A673 (cell line): ENCODE measurements at places on chromosomes 6 and 20. TPM values are rescaled to one million over a fixed set of nuclear protein-coding genes. Genes with fewer than 3 reads are reported as not detected.

The CFB gene
- total RNA-seq: 0.32 TPM in 1 of 2 replicates, not detected in the other

The SKIC2 gene
- total RNA-seq: 64.2 and 71.3 TPM in 2 replicates

The SLC26A8 gene
- not detected in 2 replicates for total RNA-seq

The FERMT1 gene
- total RNA-seq: 1.3 and 2.0 TPM in 2 replicates

The SERINC3 gene
- 48.7 and 50.5 TPM in 2 replicates for total RNA-seq

The POU5F1 gene
- total RNA-seq: not detected in 2 replicates

The HCRTR2 gene
- not detected in 2 replicates for total RNA-seq

The DDRGK1 gene
- 60.2 and 72.0 TPM in 2 replicates for total RNA-seq

The OR2J2 gene
- total RNA-seq: not detected in 2 replicates

The VPS52 gene
- total RNA-seq: 58.2 and 60.8 TPM in 2 replicates

The DEF6 gene
- total RNA-seq: 0.37 and 0.44 TPM in 2 replicates

The CARMIL1 gene
- total RNA-seq: 7.2 and 7.9 TPM in 2 replicates

The EEF1A2 gene
- 7.5 and 13.7 TPM in 2 replicates for total RNA-seq

The ID4 gene
- total RNA-seq: 29.3 and 30.5 TPM in 2 replicates

The OR10C1 gene
- not detected in 2 replicates for total RNA-seq

The CALHM6 gene
- total RNA-seq: not detected in 2 replicates

The CCN5 gene
- not detected in 2 replicates for total RNA-seq

The EMILIN3 gene
- total RNA-seq: 1.7 and 3.1 TPM in 2 replicates

The IPCEF1 gene
- total RNA-seq: 1.4 and 1.6 TPM in 2 replicates

The GLP1R gene
- not detected in 2 replicates for total RNA-seq

The AGPAT4 gene
- total RNA-seq: 10.1 and 12.4 TPM in 2 replicates

The CDH26 gene
- total RNA-seq: 0.58 and 0.66 TPM in 2 replicates

The LY6G6D gene
- total RNA-seq: not detected in 2 replicates

The IMPG1 gene
- total RNA-seq: not detected in 2 replicates

The TXLNB gene
- total RNA-seq: not detected in 2 replicates

The MTFR2 gene
- total RNA-seq: 10.1 and 12.6 TPM in 2 replicates

The APOM gene
- 2.5 and 4.8 TPM in 2 replicates for total RNA-seq

The SLC22A7 gene
- total RNA-seq: not detected in 2 replicates

The TFAP2A gene
- 19.1 and 19.3 TPM in 2 replicates for total RNA-seq

The PGBD1 gene
- total RNA-seq: 11.3 and 11.6 TPM in 2 replicates

The CLIC5 gene
- total RNA-seq: not detected in 2 replicates

The ATAT1 gene
- 31.7 and 33.0 TPM in 2 replicates for total RNA-seq

The TP53TG5 gene
- 0.69 TPM in 1 of 2 replicates, not detected in the other for total RNA-seq

The LY6G6F gene
- not detected in 2 replicates for total RNA-seq

The MYB gene
- 8.3 and 9.0 TPM in 2 replicates for total RNA-seq

The FGD2 gene
- total RNA-seq: not detected in 2 replicates

The SLC22A2 gene
- not detected in 2 replicates for total RNA-seq
